Glomerular endothelial cell (primary cell): ENCODE measurements at places on chromosomes 12 and 14. TPM values are rescaled to one million over a fixed set of nuclear protein-coding genes. Genes with fewer than 3 reads are reported as not detected.

- no peak for DNase-seq
Observed at GRCh38 chr14:75566321-75566720, 12.1 kb upstream of the FLVCR2 start.

DNA sequence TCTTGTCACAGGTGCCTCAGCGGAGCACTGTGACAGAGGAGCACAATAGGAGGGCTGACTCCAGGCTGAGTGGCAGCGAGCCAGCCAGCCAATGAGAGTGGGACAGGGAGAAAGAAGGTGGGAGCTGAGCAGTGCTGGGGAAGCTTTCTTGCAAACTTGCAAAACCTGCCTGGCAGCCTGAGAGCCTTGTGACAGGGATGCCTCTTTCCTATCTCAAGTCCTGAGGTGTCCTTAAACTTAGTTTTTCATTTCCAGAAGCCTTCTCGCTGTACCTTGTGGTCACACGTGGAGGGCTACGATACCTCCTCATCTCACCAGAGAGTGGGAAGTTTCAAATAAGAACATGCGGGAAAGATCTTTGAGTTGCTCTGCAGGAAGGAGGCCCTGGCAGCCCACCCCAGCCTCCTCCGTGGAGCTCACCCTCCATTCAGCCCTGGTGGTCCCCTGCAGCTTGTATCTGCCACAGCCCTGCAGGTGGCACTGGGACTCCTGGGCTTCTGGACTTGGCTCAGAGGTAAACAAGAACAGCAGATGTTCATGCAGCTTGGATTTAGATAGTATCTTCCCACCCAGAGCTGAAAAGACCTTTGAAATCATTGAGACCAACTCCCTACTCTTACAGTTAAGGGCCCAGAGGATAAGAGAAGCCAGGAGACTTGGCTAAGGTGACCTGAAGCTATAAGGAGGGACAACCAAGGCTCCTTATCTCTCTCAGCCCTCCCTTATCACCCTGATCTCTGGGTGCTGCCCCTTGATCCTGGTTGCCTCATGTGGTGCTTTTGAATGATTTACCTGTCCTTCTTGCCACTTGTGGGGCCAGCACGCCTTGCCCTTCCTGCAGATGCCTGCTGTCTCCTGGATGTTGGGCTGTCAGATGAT lies 153.5 kb upstream of the MAX start:
- DNase-seq: no peak

GRCh38 chr12:12807970-12808702 lies 5.0 kb upstream of the DDX47 start:
- peak; percentile 89 for DNase-seq

GRCh38 chr14:64696355-64696857 lies 7.8 kb upstream of the PLEKHG3 start:
- no peak for DNase-seq

DNA sequence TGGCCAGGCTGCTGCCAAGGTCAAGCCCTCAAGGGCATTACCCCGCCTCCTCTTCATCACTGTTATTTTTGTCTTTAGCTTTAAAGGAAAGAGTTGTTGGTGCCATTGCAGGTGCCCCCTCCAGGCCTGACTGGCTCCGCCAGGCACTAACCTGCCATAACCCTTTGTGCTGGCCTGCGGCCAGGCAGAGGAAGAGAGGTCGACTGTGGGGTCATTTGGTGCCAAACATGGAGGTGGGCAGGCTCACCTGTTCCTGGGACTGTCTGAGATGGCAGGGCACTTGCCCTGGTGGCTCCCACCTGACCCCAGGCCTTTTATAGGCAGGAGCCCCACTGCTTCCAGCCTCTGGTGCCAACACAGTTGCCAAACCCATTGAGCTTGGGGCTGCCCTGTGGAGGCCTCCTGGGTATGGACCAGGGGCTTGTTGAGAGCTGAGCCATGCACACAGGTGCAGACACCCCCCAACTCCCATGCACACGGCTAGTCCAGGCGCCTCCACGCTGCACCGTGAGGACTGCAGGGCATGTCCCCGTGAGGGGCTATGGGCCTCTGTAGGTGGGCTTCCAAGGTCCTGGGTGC lies 29.4 kb upstream of the PLD4 start:
- no peak for DNase-seq

DNA sequence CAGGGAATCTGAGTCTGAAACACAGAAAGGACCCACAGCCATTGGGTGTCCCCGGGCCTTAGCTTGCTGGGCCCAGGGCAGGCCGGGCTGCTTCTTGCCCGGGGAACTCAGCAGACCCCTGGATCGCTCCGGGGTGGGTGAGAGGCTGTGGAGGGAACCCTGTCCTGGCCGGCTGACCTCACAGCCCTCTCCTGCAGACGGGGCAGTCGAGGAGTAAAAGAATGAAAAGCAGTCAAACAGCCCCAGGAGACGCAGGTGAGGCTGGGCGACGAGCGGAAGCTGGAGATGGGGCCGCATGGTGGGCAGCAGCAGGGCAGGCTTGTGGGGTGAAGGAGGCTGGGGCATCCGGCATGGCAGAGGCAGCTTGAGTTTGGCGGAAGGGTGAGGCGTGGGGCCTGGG lies 57.0 kb downstream of the KIF26A start:
- no peak for DNase-seq

ZFHX2 gene
- total RNA-seq: 0.93 and 1.8 TPM in 2 replicates

SYNE3 gene
- total RNA-seq: 5.8 and 7.4 TPM in 2 replicates

ANO2 gene
- total RNA-seq: 13.0 and 32.4 TPM in 2 replicates

TPH2 gene
- not detected in 2 replicates for total RNA-seq

EPYC gene
- total RNA-seq: not detected in 2 replicates

P2RX7 gene
- total RNA-seq: 2.6 and 4.2 TPM in 2 replicates

PTPN21 gene
- 11.1 and 14.7 TPM in 2 replicates for total RNA-seq
